RCC 7860 (cell line): ENCODE measurements at places on chromosomes 7 and 10.

DNA sequence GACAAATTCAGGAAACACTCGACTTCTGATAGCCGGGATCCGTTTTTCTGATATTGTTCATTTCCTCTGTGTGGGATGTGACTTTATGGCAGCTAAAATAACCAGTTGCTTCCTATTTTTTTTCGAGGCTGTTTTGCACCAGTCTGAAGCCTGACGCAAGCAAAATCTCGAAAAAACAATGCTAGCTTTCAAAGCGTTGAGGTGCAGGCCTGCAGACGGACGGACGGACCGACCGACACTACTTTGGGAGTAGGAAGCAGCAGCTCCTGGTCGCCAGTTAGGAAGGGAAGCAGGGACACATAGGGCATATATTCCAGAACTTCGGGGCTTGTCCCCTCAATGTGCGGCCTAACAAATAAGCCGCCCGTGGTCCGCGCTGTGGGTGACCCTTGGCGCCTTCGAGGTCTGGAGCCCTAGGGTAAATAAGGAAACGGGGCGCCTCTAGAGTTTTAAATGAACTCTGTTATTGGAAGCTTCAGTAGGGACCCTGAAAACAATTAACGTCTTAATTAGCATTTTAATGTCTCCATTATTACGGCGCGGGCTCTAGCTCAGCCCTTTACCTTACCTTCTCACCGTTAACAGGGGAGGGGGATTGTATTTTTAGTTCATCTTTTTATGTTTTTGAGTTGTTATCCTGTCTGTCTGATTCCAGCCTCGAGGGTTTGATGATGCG is 1.3 kb downstream of the HHEX start:
- DNase-seq, result no peak

GRCh38 chr7:79452495-79453265 is 787 bp downstream of the MAGI2 start:
- DNase-seq, result no peak

- no peak for DNase-seq
These were observed 36.7 kb upstream of the NFKB2 start for GRCh38 chr10:102358712-102359382.

GRCh38 chr7:17530741-17531421 is 232.4 kb downstream of the AHR start:
- DNase-seq, result no peak

- no peak for DNase-seq
These were observed 15.6 kb upstream of the PLEKHS1 start for GRCh38 chr10:113735913-113736312.

DNA sequence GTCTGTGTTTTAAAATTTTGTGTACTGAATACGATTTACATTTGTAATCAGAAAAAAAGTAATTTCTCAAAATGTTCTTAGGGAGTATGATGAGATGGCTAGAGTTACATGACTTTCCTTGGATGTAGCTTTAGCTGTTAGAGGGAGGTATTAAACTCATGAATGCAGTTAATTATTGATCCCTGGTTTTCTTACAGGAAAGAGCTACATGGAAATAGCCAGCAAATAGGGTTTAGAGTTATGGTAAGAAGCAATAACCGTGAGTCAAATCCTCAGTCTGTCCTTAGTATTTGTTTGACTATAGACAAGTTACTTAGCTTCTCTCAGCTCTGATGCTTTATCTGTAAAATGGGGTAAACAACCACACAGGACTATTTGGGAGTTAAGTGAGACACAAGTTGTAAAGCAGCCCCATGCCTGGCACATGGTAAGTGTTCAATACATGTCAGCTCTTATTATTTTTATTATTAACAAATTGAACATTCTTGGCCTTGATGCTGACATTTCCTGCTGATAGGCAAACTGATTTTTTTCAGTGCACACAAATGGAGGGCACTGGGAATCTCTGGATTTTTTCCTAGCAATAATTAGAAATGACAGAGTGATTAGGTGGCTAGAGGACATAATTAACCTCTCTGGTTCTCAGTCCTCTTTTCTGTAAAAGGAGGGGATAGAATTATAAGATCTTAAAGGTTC is 204.5 kb upstream of the PHYHIPL start:
- no peak for DNase-seq

GRCh38 chr10:25895856-25896255 is 38.2 kb upstream of the MYO3A start:
- DNase-seq, result no peak

- DNase-seq, result no peak
These were observed 150.9 kb upstream of the AGK start for GRCh38 chr7:141400356-141400755.
